Occipital lobe (tissue), 3 donors: ENCODE measurements at places on chromosomes 12 and 14. TPM values are rescaled to one million over a fixed set of nuclear protein-coding genes. Genes with fewer than 3 reads are reported as not detected.

The PTGER2 gene
- not detected for total RNA-seq

The KIF26A gene
- total RNA-seq = 13.1 TPM

The OLR1 gene
- total RNA-seq = 7.3 TPM

The COX8C gene
- total RNA-seq = not detected

The PAPOLA gene
- 225 TPM for total RNA-seq

The KRT82 gene
- not detected for total RNA-seq

The CCDC91 gene
- total RNA-seq = 160 TPM

The KCNC2 gene
- 21.1 TPM for total RNA-seq

The CLMN gene
- total RNA-seq = 0.78 TPM

The POTEM gene
- total RNA-seq = not detected

The GRIN2B gene
- total RNA-seq = 144 TPM

The CIDEB gene
- total RNA-seq = 3.4 TPM

The TMEM63C gene
- total RNA-seq = 10.8 TPM
